LoVo (cell line): ENCODE measurements at places on chromosomes 3 and 15.

- DNase-seq = no peak
Measured at GRCh38 chr3:69443457-69443920, 57.6 kb upstream of the FRMD4B start.

- DNase-seq = peak; percentile 20
Measured at GRCh38 chr15:69729167-69729748, 276.6 kb downstream of the RPLP1 start.

GRCh38 chr15:40108061-40108854 lies 421 bp downstream of the BMF start:
- no peak for DNase-seq

- DNase-seq = no peak
Measured at GRCh38 chr15:77474310-77474988, 53.8 kb downstream of the HMG20A start.

GRCh38 chr3:45462522-45463265 lies 74.3 kb downstream of the LARS2 start:
- DNase-seq = no peak

DNA sequence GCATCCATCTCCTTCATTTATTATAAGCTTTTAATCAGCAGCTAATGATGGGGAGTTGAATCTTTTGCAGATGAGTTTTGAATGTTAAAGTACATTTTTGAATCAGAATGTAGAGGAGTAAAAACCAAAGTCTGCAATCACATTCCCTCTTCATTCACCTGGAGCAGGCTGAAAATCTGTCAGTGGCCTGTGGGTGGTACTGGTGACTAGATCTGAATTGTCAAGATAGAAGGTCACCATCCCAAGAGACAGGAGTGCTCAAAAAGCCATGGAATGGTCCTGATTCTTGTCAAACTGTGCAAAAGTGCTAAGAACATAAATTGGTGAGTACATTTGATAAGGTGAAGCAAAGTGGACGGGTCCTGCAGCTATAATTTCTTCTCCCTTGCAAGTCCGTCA lies 881.3 kb upstream of the NR2F2 start:
- DNase-seq = no peak

GRCh38 chr15:47442371-47442770 lies 274.9 kb upstream of the SEMA6D start:
- DNase-seq = no peak

DNA sequence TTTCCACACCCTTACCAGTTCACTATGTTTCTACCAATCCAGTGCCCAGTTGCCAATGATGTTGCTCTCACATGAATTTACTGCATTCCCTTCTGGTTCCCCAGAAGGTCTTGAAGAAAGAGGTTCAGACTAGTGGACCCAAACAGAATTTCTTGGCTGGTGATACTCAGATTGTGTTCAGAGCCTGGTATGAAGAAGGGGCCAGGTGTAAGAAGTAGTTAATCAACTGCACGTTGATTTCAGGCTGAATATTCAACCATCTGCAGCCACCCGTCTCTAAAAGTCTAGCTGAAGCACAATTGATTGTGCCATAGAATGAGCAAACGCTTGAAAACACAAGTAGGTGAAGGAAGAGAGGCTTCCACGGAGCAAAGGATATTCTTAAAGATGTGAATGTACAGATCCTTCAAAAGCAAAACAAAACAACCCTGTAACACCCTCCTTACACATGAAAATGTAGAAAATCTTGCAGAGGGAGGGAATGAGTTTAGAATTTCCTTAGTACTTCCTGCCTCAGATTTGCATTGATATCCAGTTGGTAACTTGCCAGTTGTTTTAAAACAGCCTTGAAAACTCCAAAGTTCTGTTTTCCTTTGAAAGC lies 4.7 kb downstream of the RBMS3 start:
- no peak for DNase-seq

DNA sequence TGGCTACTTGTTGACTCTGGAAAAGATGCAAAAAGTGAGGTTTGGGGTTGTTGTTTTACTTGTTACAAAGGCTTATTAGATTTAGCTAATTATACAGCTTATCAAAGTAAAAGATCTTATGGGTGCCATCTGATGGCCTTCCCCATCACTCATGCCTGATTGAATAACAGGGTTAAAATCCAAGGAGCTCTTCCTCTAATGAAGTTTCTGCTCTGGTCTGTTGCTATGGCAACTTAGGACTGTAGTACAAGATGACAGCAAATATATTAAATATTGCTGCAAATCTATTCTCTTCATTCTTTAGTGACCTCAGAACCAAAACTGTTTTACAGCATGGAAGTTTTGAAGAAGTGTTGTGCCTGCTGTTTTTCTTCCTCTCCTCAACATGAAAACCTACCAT lies 45.6 kb upstream of the SRGAP3 start:
- no peak for DNase-seq

GRCh38 chr15:74134387-74135027 lies 4.1 kb downstream of the ISLR2 start:
- DNase-seq = no peak

GRCh38 chr3:193710286-193711165 lies 117.5 kb downstream of the OPA1 start:
- no peak for DNase-seq

- DNase-seq = no peak
Measured at GRCh38 chr3:21894459-21895340, 143.7 kb upstream of the ZNF385D start.

DNA sequence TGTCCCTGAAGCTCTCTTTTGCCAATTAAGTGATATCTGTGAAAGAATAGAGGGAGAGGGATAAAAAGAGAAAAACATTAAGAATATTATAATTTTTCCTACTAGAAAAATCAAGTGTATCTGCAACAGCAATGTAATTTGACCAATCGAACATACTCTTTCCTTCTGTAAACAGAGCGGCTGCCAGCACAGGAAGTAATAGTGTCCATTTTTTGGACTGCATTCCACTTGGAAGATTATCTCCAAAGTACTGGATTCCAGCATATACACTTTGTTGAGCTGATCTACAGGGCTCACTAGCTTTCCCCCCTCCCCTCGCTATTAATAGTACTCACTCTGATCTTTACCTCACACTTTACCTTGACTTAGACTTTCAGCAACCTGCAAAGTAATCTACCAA lies 90.4 kb downstream of the SUCLG2 start:
- DNase-seq = no peak

- no peak for DNase-seq
Measured at GRCh38 chr15:64222573-64223366, 59.9 kb upstream of the PPIB start.

DNA sequence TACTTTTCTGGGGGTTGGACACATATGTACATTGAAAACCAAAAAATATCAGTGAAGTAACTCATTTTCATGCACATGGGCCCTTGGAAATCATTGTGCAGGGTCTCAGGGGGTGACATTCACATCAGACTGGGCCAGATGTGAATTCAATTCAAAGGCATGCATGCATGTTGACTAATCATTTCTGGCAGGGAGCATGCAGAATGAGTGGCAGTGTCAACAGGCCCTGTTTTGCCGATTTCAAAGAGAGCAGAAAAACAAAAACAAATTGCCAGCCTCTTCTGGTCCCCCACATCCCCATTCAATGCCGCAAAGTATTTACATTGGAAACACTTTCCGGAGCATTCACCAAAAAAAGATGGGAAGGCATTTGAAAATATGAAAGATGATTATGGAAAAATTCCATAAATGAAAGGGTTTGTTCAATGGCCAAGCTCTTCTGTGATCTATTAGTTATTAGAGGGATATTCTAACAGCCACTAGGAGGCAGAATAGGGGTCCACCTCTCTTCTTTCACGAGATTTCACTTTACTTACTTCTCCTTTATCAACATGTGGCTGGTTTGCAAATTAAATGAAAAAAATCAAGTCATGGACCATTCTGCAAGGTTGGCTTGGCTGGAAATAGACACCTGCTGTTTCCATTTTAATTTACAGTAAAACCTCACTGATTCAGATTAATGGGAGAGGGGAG lies 119.9 kb upstream of the FEZF2 start:
- DNase-seq = no peak

GRCh38 chr15:67799801-67800205 lies 25.5 kb upstream of the SKOR1 start:
- DNase-seq = no peak

DNA sequence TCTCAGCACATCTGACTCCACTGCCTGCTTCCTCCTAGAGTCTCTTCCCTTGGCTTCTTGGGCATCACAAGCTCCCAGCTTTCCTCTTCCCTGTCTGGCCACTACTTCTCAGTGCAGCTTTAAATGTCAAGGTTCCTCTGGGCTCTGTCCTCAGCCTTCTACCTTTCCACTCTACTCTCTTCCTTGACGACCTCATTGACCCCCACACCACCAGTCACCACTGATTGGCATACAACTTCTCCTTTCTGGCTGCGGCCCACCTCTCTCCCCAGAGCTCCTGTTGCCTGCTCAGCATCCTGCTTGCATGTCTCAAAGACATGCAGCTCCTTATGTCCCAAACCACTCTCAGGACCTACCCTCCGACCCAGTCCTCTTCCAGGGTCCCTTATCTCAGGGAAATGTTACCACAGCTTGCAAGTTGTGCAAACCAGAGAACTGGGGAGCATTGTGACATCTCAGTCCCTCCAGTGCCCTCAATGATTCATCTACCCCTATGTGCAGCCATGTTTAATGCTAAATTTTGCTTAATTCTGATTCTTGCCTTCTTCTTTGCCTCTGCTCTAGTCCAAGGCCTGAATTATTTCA lies 49.9 kb downstream of the TRPM1 start:
- no peak for DNase-seq

- no peak for DNase-seq
Measured at GRCh38 chr3:133269393-133269792, 130.5 kb upstream of the BFSP2 start.

- DNase-seq = no peak
Measured at GRCh38 chr15:68372291-68372811, 59.6 kb downstream of the ITGA11 start.

DNA sequence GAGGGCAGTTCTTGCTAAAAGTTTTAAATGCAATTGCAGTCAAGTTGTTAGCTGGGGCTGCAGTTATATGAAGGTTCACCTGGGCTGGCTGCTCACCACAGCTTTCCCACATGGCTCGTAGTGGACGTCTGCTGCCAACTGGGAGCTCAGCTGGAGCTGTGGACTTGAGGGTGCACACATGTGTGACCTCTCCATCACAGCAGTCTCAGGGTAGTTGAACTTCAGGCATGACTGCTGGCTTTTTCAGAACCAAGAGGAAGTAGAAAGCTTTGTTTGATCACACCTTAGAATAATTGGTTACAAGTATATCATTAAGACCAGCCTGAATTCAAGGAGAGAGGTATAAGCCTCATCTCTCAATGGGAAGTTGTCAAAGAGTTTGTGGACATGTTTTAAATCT lies 74.1 kb downstream of the CHL1 start:
- DNase-seq = no peak

- DNase-seq = peak; percentile 86
Measured at GRCh38 chr15:70101459-70102113, 3.9 kb upstream of the TLE3 start.

GRCh38 chr3:48387634-48388033 lies 15.6 kb downstream of the FBXW12 start:
- no peak for DNase-seq

- DNase-seq = peak; percentile 19
Measured at GRCh38 chr3:69370156-69370883, 15.6 kb downstream of the FRMD4B start.

DNA sequence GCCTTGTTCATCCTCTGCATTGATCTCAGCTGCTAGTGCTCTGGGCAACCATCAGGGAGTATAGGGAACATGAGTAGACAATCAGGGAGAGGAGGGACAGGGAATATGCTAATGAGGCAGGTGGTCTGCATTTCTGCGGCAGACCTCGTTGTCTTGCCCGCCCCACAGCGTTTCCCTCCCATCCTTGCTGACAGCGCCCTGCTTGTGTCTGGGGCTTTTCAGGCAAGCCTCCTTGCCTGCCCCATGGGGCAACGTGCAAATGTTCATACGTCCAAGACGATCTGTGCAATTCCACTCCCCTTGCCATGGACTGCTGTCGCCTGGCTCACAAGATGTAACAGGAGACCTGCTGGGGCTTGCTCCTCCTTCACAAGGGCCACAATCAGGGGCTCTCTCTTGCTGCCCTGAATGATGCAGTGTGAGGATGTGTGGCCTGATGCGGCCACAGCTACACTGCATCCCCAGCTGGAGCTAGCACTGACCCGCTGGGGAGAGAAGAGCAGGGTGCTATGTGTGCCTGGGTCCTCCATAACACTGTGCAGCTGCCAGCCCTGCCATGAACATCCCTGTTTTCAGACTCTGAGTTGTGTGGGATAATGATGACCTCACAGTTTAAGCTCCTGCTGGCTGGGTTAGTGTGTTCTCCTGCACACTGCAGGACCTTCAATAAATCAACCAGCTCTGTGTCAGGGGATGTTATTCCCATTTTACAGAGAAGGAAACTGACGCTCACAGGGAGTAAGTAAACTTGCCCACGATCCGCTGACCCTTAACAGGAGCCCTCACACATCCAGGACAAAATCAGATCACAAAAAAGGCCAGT lies 211.3 kb downstream of the KLF13 start:
- DNase-seq = no peak

DNA sequence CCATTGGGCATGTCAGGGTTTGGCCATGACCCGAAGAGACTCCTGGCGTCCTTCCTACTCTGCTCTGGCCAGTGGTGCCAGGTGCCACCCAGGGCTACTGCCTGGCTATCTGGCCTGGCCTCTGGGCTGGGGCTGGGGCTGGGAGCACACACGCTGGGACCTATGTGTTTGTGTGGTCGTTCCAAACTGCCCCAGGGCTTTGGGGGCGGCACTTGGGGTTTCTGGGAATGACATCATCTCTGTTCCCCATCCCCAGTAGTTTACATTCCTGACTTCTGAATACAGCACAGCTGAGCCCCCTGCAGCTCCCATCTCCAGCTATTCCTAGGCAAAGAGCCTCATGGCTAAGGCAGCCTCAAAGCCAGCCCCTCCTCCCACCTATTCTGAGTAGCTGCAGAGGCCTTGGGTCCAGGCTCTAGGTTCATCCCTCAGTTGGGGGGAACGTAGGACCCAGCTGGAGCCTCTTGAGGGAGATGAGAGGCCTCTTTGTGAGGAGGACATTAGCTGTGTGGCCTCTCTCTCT lies 24.3 kb downstream of the PLEKHO2 start:
- DNase-seq = no peak

DNA sequence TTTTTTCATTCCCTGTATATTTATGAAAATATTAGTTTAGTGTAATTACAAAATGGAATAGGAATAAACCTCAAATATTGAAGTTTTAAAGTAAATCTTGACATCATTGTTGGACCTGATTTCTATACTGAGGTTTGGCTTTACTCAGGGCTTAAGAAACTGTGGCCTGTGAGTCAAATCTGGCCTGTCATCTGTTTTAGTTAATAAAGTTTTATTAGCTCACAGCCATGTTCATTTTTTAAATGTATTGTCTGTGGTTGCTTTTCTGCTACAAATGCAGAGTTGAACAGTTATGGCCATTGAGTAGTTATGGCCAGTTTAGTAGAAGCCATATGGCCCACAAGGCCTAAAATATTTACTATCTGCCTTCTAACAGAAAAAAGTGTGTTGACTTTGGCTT lies 80.7 kb downstream of the DIPK2A start:
- DNase-seq = no peak

DNA sequence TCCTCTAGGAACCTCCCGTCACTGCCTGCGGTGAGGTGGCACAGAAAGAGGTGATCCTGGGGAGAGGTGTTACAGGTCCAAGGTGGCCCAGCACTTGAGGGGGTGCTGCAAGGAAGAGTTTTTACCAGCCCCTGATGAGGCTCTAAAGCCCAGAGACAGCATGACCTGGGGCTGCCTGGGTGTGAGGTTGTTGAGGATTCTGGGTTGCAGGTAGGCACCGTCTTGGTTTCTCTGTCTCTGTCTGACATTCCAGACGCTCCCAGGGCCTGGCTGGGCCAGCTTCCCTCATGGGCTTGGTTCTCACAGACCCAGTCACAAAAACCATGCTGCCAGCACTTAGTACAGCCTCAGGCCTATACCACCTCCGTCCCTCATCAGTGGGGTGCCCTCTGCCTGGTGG lies 31.1 kb downstream of the DNAJB8 start:
- no peak for DNase-seq
